IMR-90 (cell line): ENCODE measurements at places on chromosomes 1 and 21. TPM values are rescaled to one million over a fixed set of nuclear protein-coding genes. Genes with fewer than 3 reads are reported as not detected.

RAB4A gene
- 23.9 and 25.6 TPM in 2 replicates for polyA plus RNA-seq

CRP gene
- polyA plus RNA-seq, result not detected in 2 replicates

- no peak overlapping the region for H3K4me3 ChIP-seq
- peaks cover 71% of the 10 kb centered on the region for H3K36me3 ChIP-seq
- DNase-seq, result no peak
- H3K27me3 ChIP-seq, result no peaks in the 10 kb centered on the region
- no peak overlapping the region for H3K27ac ChIP-seq
- H3K4me1 ChIP-seq, result peaks cover 2% of the 10 kb centered on the region; the same call in 1 of the 2 replicates
Measured at GRCh38 chr1:43436371-43436770, 17.4 kb downstream of the HYI start.

DNA sequence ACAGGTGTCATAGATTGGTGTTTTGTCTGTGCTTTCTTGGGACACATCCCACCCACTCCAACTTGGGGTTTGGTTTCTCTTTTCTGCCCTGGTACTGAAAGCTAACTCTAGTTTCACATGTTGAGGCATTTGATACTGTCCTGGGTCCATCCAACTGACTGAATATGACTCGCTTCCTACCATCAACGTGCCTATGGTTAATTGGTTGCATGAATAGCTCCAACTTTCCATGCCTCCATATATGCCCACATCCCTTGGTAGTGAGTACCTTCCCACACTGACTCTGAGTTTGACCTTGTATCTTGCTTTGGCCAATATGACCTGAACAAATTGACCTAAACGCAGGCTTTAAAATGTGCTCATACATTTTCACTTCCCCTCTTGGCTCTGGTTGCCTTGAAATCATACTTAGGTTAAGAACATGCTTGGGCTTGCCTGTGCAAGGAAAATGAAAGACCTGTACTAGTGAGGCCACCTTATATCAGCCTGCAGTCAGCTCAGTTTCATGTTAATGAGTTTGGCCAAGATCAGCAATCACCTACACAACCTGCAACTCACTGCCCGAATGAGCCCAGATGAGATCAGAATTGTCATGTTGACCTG, 81.0 kb upstream of the KCNK2 start:
- H3K27ac ChIP-seq, result no peak overlapping the region
- no peak overlapping the region for H3K4me3 ChIP-seq
- no peak for DNase-seq
- H3K4me1 ChIP-seq, result peaks cover 2% of the 10 kb centered on the region; the same call in 1 of the 2 replicates
- no peaks in the 10 kb centered on the region for H3K36me3 ChIP-seq
- H3K27me3 ChIP-seq, result no peaks in the 10 kb centered on the region

DNA sequence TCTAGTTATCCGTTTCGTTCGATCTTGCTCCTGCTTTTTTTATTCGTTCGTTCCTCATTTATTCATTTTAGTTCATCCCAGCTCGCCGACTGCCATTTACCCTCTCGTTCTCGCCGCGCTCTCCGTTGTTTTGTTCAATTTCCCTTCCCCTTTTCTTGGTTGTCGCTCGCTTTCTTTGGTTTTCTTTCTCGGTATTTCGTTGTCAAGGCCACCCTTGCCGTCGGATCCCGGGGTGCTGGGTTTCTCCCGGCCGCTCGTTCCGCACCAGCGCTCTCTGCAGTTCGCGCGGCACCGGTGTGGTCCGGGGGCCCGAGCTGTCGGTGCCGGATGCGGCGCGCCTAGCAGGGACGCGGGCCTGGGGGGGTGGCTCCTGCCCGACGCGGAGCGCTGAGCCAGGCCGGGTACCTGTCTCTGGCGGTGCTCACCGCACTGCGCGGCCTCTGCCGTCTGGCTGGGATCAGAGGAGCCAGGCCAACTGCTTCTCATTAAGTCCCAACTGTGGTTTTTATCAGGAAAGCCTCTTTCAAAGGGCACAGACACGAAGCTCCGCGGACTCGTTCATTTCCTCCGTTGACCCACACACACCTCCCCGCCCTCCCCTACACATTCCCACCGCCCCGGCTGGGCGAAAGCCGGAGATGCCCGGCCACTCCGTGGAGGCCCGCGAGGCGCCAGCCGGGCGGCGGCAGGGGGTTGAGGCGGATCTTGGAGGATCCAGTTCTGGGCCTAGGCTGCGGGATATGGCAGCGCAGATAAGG, 1.6 kb downstream of the ALX3 start:
- no peak overlapping the region for H3K27ac ChIP-seq
- H3K27me3 ChIP-seq, result peaks cover 78% of the 10 kb centered on the region
- H3K36me3 ChIP-seq, result no peaks in the 10 kb centered on the region
- no peak for DNase-seq

DNA sequence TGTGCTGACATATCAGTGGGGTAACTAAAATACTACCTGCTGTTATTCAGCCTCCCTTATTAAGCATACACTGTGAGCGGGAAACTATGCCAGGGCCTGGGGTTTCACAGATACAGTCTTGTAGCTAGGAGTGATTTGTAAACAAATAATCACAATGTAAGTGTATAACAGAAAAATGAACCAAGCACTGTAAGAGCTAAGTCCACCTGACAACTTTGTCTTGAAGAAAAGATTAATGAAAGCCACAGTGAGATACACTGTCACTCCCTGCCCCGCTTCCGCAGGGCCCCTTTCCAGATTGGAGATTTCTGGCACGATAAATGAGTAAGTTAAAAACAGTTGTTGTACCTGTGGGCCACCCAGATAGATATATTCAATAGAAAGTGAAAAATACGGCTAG, 4.8 kb downstream of the RCAN3 start:
- DNase-seq, result no peak
- no peaks in the 10 kb centered on the region for H3K4me1 ChIP-seq
- no peaks in the 10 kb centered on the region; the same call in 1 of the 2 replicates for H3K36me3 ChIP-seq
- no peak overlapping the region for H3K4me3 ChIP-seq

- DNase-seq, result no peak
- no peak overlapping the region for H3K4me3 ChIP-seq
- no peak overlapping the region for H3K27ac ChIP-seq
- H3K27me3 ChIP-seq, result no peaks in the 10 kb centered on the region
- H3K4me1 ChIP-seq, result no peaks in the 10 kb centered on the region
Measured at GRCh38 chr1:211415700-211416099, 76.3 kb downstream of the RD3 start.

DNA sequence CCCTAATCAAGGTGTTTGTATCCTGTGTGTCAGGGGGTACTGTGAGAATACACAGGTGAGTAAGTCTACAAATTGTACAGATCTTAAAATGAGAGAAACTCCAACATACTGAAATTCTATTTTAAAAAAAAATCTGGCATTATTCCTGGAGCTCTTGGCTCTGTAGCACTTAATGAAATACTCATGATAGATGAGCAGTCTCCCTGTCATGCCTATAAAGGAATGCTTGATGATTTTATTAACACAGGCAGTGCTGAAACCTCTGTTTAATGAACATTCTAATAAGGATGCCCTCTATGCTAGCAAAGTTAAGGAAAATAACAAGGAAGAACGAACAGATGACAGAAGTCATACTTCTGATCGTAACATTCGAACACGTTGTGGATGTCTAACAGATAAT, 233.9 kb upstream of the NEGR1 start:
- no peaks in the 10 kb centered on the region for H3K27me3 ChIP-seq
- no peaks in the 10 kb centered on the region for H3K4me1 ChIP-seq
- H3K36me3 ChIP-seq, result no peaks in the 10 kb centered on the region

- no peaks in the 10 kb centered on the region for H3K36me3 ChIP-seq
- H3K27me3 ChIP-seq, result peaks cover 9% of the 10 kb centered on the region; the same call in 1 of the 2 replicates
- no peak overlapping the region for H3K27ac ChIP-seq
- no peak overlapping the region for H3K4me3 ChIP-seq
- no peaks in the 10 kb centered on the region for H3K4me1 ChIP-seq
- DNase-seq, result no peak
Measured at GRCh38 chr1:203944651-203945404, 83.4 kb downstream of the SNRPE start.

DNA sequence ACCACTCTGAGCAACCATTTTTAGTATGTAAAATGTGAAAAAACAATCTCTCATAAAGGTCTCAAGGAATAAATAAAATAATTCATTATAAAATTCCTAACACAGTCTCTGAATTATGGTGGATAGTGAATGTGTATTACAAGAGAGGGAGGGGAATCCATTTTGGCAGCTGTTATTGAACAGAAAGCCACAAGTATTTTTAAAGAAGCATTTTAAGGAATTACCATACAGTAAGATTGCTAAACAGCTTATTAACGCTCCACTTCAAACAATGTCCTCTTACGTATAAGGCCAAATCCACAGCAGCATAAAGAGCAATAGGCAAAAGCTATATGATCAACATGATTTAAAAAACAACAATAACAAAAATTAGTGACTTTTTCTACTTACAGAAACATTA, 18.4 kb downstream of the PIGK start:
- no peaks in the 10 kb centered on the region for H3K4me1 ChIP-seq
- no peaks in the 10 kb centered on the region for H3K27me3 ChIP-seq
- H3K4me3 ChIP-seq, result no peak overlapping the region
- H3K27ac ChIP-seq, result no peak overlapping the region
- DNase-seq, result no peak
- no peaks in the 10 kb centered on the region for H3K36me3 ChIP-seq

DNA sequence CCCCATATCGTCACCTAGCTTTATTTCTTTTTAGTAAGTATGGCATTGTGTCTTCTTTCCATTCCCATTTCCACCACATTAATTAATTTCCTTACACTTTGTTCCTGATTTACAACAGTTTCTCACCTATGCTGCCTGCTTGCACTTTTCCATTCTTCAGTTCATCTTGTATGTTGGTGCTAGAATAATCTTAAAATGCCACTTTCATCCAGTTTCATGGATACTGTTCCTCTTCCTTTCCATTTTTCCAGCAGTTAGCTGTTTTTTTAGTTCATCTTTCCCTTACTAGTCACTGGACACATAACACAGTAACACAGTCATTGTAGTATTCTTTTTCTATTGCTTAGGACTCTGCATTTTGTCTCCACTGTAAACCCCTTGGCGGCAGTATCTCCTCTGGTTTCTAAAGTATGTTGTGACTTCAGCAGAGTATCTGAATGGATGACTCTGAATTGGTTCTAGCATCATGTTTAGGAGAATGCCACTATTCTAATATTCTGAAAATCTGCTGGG, 2.1 kb downstream of the CDC7 start:
- H3K4me3 ChIP-seq, result no peak overlapping the region
- H3K27ac ChIP-seq, result no peak overlapping the region
- H3K36me3 ChIP-seq, result no peaks in the 10 kb centered on the region

GRCh38 chr1:231106347-231106746, 55.5 kb upstream of the TRIM67 start:
- H3K27me3 ChIP-seq, result peaks cover 5% of the 10 kb centered on the region; the same call in 1 of the 2 replicates
- H3K27ac ChIP-seq, result no peak overlapping the region
- H3K4me1 ChIP-seq, result peaks cover 3% of the 10 kb centered on the region; the same call in 1 of the 2 replicates
- no peak overlapping the region for H3K4me3 ChIP-seq
- peak; percentile 66 for DNase-seq

DNA sequence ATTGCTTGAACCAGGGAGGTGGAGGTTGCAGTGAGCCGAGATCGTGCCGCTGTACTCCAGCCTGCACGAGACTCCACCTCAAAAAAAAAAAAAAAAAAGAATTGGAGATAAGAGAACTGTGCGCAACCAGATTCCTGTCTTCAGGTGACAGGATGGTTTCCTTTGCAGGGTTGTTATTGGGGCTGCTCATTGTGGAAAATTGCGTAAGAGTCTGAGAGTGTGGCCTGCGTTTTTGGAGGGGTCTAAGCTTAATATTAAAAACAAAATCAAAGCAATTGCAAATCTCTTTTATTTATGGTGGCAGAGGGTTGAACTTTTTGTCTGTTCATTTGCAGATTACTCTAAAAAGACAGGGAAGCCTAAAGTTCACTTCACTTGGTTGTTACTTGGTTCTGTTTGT, 36.0 kb upstream of the BCAR3 start:
- no peaks in the 10 kb centered on the region for H3K36me3 ChIP-seq
- DNase-seq, result no peak
- no peak overlapping the region for H3K27ac ChIP-seq
- H3K27me3 ChIP-seq, result no peaks in the 10 kb centered on the region

- H3K27ac ChIP-seq, result no peak overlapping the region
- H3K36me3 ChIP-seq, result no peaks in the 10 kb centered on the region
- no peak overlapping the region for H3K4me3 ChIP-seq
- peaks cover 7% of the 10 kb centered on the region for H3K4me1 ChIP-seq
- H3K27me3 ChIP-seq, result no peaks in the 10 kb centered on the region
Measured at GRCh38 chr1:208052135-208052534, 141.2 kb upstream of the CD34 start.

DNA sequence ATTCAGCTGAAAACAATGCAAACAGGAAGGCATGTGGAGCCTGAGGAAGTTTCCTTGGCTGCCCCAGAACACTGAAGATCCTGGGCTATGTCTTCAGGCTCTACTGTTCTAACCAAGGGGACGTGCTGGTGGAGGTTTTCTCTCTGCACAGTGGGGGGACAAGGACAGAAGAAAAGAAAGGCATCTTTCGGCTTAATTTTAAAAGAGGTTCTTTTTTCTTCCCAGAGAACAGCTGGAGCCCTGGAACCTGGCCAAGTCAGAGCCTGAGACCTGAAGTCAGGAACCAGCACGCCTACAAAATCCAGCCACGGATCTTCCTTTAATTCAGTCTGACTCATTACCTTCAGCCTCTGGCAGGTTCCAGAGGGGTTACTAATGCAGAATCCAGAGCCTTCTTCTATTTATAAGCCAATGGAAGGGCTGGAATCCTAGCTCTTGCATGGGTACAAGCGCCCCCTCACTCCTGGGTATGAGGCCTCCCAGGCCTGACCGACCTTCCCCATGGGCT, 19.8 kb downstream of the CTNNBIP1 start:
- no peaks in the 10 kb centered on the region for H3K27me3 ChIP-seq
- H3K27ac ChIP-seq, result peak overlapping the region; percentile 70
- no peak overlapping the region for H3K4me3 ChIP-seq
- peaks cover 36% of the 10 kb centered on the region for H3K4me1 ChIP-seq
- DNase-seq, result peak; percentile 96
- H3K36me3 ChIP-seq, result no peaks in the 10 kb centered on the region

DNA sequence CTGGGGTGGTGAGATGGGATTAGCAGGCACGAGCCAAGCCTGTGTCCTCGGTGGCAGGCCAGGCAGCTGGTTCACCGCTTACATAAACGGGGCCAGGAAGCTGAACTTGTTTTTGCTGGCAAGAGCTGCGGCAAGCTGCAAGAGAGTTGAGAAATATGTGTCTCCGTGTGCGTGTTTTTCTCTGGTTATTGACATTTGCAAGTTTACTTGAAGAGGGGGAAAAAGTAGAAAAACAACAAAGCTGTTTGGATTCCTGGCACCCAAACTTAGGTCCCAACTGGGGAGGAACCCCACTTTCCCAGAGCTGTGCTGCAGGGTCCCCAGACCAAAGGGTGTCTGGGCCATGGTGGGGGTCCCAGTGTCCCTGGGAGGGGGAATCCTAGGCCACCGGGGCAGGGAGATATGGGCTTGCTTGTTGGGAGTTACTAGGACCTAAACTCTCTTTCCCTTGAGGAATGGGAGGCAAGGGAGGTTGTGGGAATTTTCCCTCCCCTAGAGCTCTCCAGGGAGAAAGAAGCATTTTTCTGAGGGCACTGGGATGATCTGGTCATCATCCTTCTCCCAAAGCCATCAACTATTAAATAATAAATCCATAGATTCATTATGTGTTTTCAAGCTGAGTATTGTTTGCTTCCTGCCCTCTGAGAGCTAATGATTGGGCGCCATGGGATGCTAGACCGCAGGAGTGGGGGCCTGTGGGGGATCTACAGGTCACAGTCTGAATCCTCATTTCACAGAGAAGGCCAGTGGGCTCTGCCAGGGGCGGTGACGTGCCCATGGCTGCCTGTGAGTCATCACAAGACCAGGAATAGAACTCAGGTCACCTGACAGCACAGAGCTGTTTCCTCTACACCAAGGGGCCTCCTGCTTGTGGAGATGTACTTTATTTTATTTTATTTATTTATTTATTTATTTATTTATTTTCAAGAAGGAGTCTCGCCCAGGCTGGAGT, 14.8 kb downstream of the IL6R start:
- H3K27me3 ChIP-seq, result no peaks in the 10 kb centered on the region
- H3K4me1 ChIP-seq, result peaks cover 44% of the 10 kb centered on the region
- peak overlapping the region; percentile 96 for H3K27ac ChIP-seq
